ENCODE measurements at places on chromosomes 16 and 17.

- DNase-seq = no peak
These were observed 91.1 kb downstream of the SSH2 start for GRCh38 chr17:29838961-29839360.

- peak; percentile 88 for DNase-seq
These were observed at the start of gene ACSM3 for GRCh38 chr16:20763461-20764232. TSS of gene ACSM3 (plus strand) at chr16:20764014. CDS start at chr16:20770035, 6,021 bp downstream.

DNA sequence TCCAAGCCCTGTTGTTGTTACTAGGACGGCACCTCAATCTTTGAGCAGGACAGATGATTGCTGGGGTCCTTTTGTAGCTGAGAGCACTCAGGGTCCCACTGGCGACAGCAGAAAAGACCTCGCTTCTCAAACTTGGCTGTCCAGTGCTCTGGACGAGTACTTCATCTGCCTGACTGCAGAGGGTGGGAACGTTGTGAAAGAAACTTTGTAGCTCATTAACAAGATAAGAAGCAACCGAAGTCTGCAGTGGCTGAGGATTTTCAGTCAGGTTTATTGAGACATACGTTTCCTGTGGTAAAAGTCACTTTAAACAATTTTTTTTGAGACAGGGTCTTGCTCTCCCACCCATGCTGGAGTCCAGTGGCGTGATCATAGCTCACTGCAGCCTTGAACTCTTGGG is 191.7 kb downstream of the PRKCB start:
- DNase-seq = no peak

GRCh38 chr17:3543453-3543852 is 14.2 kb downstream of the TRPV3 start:
- no peak for DNase-seq

- peak; percentile 59 for DNase-seq
These were observed 42.5 kb downstream of the PLCG2 start for GRCh38 chr16:81821436-81822128.

- no peak for DNase-seq
These were observed 46.7 kb upstream of the GCSH start for GRCh38 chr16:81142864-81143263.

GRCh38 chr17:82876149-82876548 is 36.3 kb upstream of the ZNF750 start:
- DNase-seq = no peak

DNA sequence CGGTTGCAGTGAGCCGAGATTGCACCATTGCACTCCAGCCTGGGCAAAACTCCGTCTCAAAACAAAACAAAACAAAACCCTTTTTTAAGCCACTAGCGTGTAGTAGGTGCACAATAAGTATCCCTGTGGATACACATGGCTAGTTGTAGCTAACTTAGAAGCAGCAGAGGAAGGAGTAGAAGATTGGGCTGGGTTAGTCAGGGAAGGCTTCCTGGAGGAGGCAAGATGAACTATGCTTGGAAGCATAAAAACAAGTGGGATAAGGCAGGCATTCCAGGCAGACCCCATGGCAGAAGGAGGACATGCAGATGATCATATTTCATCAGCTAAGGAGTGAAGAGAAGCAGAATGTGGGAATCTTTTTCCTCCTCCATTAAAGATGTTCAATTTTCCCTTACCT is 83.4 kb downstream of the IRX5 start:
- DNase-seq = no peak

DNA sequence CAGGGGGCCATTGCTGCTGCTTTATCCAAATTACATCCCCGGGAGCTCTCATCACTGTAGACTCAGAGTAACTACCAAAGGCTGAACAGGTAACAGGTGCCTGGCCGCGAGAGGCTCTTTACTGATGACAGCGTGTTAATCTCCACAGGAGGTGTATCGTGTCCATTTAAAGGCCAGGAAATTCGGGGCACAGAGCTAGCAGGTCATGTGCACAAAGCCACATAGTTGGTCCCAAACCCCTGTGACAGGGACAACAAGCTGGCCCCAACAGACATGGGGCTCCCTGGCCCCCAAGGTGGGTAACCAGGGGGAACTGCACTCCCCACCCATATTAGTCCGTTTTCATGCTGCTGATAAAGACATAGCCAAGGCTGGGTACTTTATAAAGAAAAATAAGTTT is 55.3 kb upstream of the RBFOX3 start:
- no peak for DNase-seq

- no peak for DNase-seq
These were observed 44.8 kb downstream of the PRMT7 start for GRCh38 chr16:68355447-68356248.

- no peak for DNase-seq
These were observed 19.8 kb upstream of the FAM83G start for GRCh38 chr17:19024101-19025078.

DNA sequence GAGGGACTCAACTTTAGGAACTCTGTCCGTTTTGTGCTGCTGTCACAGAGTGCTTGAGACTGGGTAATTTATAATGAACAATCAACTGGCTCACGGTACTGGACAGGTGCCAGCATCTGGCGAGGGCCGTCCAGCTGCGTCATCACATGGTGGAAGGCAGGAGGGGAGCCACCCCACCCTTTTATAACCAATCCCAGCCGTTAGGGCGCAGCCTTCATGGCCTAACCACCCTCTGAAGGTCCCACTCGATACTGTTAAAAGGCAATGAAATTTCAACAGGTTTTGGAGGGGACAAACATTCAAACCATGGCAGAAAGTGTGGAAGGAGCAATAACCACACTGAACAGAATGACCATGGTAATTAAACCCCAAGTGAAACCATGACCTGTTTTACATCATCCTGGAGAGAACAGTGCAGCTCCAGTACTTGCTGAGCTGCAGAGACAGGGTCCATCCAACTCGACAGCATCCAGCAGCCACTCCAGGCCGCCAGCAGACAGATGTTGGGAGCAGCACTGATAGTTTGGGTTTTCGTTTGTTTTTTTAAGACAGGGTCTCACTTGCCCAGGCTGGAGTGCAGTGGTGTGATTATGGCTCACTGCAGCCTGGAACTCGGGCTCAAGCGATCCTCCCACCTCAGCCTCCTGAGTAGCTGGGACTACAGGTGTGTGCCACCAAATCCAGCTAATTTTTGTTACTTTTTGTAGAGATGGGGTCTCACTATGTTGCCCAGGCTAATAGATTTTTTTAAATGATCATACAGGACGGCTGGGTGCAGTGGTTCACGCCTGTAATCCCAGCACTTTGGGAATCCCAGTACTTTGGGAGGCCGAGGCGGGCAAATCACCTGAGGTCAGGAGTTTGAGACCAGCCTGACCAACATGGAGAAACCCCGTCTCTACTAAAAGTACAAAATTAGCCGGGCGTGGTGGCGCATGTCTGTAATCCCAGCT is 11.0 kb downstream of the CHMP6 start:
- DNase-seq = no peak

- no peak for DNase-seq
These were observed 138.9 kb downstream of the SEC14L1 start for GRCh38 chr17:77279448-77280303.

- DNase-seq = no peak
These were observed 16.2 kb downstream of the MPO start for GRCh38 chr17:58264407-58265103.

- DNase-seq = no peak
These were observed 563.7 kb upstream of the HSBP1 start for GRCh38 chr16:83244057-83244456.

DNA sequence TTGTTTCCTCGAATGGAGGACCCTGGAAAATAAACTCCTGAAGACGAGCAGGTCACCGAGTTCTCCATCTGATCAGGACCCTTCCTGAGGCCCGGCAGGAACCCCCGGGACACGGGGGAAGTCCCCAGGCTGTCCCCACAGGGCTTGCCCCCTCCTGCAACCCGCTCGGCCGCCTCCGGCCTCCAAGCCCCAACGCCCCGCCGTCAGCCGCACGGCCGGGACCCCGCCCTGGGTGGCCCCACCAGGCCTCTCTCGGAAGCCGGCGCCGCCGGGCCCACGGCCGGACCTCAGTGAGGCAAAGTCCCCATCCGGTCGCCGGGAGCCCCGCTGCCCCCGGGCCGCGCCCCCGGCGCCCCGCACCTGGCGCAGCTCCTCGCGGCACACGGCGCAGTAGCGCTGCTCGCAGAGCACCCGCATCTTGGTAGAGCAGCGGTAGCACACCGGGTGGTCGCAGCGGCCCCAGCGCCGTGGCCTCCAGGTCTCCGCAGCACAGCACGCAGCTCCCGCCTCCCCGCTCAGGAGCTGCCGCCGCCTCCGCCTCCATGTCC is 383 bp downstream of the ZNF598 start:
- DNase-seq = peak; percentile 52

- peak; percentile 6 for DNase-seq
These were observed 22.0 kb downstream of the KPNA2 start for GRCh38 chr17:68057531-68057952.

DNA sequence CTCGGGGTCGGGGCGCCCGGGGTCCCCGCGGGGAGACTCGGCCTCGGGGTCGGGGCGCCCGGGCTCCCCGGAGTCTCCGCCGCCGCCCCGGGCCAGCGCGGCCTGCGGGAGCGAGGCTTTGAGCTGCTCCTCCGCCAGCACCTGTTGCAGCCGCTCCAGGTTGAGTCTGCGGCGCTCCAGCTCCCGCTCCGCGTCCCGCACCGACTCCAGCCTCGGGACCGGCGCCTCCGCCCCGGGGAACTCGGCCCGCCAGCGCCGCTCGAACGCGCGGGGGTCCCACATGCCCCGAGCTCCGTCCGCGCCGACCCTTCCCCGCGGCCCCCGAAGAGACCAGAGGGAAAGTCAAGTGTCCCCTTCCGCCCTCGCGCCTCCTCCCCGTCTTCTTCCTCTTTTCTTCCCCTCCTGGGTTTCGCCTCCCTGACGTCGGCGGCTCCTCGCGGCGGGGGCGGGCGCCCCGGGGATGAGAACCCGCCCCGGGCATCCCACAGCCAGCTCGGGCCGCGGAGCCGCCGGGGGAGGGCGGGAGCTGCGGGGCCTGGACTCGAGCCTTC is 40.8 kb upstream of the BHLHA9 start:
- peak; percentile 94 for DNase-seq

GRCh38 chr17:79147746-79148506 is 73.3 kb downstream of the ENGASE start:
- no peak for DNase-seq

DNA sequence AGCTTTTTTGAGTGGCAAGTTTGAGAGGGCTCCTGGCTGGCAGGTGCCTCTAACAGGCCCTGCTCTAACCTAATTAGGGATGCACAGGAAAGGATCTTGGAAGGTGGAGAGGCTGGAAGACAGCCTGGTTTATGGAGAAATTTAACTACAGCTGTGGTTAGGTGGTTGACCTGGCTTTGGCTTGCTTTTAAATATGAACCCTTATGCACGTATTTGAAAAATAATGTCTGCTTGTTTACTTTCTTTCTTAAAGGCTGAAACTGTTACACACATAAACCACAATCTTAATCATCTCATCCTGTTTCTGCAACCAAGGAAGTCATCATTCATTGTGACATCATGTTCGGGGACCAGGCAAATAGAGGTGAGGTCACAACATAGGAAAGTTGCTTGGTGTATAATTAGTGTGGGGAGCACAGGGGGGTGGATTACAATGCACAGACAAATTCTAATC is 23.1 kb upstream of the DHRS13 start:
- DNase-seq = no peak

- no peak for DNase-seq
These were observed 17.7 kb upstream of the EXOSC6 start for GRCh38 chr16:70269471-70269870.

GRCh38 chr16:78199325-78200022 is 100.0 kb downstream of the WWOX start:
- no peak for DNase-seq

DNA sequence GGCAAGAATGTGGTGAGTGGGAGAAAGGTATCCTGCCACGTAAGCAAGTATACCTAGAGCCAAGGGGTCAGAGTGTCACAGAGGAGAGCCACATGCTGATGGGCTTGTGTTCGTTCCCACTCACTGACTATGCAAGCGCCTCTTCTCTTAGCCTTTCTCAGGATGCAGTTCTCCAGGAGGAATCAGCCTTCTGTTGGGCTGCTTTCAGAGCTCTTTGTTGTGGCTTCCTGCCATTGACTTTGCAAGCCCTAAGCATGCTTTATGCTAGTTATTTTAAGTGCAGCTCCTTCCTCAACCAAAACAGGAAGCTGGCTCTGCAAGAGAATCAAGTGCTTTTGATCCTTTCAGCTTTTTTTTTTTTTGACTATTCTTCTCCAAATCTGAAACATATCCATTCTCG is 66.6 kb downstream of the SIAH1 start:
- DNase-seq = no peak

DNA sequence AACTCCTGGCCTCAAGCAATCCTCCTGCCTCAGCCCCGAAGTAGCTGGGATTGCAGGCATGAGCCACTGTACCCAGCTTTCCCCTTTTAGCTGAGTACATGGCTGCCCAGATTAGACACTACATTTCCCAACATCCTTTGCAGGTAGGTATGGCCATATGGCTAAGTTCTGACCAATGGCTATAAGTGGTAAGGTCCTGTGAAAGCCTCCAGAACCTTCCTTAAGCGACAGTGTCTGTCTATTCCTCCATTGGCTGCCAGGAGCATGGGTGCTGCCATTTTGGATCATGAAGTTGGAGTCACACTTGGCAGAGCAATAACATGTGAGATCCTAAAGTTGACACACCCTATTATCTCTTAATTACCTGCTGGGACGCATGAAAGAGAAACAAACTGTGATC is 24.4 kb upstream of the CRHR1 start:
- no peak for DNase-seq

- DNase-seq = no peak
These were observed 6.1 kb downstream of the CEP112 start for GRCh38 chr17:66185862-66186261.

- DNase-seq = no peak
These were observed 584 bp upstream of the TNRC6A start for GRCh38 chr16:24728891-24729242.

DNA sequence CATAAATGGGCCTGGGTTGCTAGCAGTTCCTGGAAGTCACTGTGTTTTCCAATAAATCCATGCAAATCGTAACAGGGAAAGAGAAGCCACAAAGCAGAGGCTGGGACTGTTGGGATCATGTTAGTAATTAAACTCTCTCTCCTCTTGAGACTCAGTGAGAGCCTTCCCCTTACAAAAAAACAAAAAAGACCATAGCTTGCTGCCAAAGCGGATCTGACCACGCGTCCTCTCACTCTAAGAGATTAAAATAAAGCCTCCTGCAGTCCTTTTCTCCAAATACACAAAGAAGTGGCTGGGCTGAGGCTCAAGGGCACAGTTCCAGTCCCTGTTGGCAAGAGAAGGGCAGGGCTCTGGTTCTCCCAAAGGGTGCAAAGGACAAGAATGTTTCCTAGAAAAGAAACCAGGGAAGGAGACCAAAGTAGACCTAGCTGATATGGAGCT is 38.5 kb downstream of the PIGL start:
- no peak for DNase-seq

GRCh38 chr17:43360376-43360738 is 38.4 kb upstream of the ARL4D start:
- DNase-seq = peak; percentile 48

- no peak for DNase-seq
These were observed 10.9 kb downstream of the SLC35G3 start for GRCh38 chr17:35183332-35183731.

GRCh38 chr17:40850293-40850972 is 16.6 kb downstream of the KRT12 start:
- no peak for DNase-seq

Measured in germinal center (tissue), 1 donor.